Fibroblast of villous mesenchyme (primary cell): ENCODE measurements at places on chromosomes 6 and 20. TPM values are rescaled to one million over a fixed set of nuclear protein-coding genes. Genes with fewer than 3 reads are reported as not detected.
A peak's percentile ranks its signal among the peaks of the same experiment; 100 is the strongest.

DNA sequence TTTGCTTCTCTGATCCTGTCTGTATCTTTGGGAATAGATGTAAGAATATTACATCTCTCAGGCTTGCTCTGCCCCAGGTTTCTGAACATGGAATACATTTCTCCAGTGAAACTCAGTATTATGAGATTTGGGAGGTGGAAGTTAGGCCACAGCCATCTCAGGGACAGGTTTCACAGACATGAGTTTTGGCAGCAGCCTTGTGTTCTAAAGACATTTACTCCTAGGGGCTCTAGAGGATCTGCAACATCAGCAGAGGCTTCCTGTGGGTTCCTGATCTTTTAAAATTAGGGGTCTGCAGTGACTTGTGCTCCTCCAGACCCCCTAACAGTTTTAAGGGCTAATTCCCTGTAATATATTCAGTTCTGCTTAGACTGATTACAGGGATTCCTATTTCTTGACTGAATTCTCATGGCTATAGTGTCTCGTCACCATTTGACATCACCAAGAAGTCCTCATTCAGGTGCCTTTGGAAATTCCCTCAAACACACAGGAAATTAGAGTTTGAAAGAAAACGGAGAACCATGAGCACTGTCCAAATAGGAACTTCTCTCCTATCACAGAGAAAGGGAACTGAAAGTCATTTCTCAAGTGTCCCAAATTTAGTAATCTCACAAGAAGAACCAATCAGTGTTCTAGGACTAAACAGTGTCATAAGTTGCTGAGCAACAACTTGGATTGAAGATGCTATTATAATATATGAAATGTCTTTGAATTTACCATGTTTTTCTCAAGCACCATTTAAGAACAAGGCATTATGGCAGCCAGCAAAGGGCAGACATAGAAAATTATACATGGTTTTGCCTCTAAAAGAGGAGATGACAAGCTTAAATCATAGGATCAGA, 2.5 kb upstream of the HLA-DRA start:
- DNase-seq: peak; percentile 41

DNA sequence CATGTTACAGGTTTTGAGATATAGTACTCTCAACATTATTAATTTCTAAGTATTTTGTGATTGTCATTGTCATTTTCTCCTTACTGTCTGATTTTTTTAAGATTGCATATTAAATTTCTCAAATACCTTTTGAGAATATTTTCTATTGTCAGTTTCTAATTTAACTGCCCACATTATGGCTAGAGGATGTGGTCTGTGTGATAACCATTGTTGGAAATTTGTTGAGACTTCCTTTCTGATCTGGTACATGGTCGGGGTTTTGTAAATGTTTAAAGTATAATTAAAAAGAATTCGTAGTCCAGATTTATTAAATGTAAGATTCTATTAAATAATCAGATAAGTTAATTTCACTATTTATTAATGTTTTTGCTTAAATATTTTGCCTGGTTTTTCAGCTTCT, 60.1 kb downstream of the SLX4IP start:
- no peak for DNase-seq

Gene TCFL5
- 12.6 and 19.0 TPM in 2 replicates for total RNA-seq

- no peak for DNase-seq
These were observed 40.7 kb upstream of the TAGAP start for GRCh38 chr6:159085396-159085895.

GRCh38 chr6:52522655-52523054, 54.2 kb downstream of the TRAM2 start:
- peak; percentile 68 for DNase-seq

DNA sequence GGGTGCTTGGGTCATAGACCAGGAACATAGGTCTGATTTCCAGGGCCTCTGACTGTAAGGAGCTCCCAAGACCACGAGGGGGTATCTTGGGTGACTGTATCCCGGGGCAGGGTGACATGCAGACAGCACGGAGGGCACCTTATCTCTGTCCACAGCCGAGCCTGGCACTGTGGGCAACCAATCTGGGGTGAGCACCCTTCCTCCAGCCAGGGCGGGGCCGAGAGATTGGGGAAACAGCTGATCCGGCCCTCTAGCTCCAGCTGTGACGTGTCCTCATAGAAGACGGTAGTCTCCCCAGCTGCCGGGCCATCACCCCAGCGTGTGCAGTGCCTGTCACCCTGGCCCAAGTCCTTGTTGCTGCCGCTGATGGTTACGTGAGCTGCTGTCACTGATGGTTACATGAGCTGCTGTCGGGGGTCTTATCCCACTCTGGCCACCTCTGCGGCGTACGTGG, 139.6 kb upstream of the RNF24 start:
- DNase-seq: no peak

DNA sequence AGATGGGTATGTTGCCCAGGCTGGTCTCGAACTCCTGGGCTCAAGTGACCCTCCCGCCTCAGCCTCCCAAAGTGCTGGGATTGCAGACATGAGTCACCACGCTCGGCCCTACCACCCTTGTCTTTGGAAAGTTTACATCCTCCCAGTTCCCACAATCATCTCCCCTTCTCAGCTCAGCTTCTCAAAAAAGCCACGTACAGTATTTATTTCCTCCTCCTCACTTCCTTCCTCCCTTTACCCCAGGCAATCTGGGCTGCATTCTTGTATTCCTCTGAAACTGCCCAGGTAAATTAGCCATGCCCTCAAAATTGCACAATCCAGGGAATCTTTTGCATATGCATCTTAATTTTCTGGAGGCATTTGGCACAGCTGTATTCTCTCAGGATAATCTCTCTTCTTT, 7.4 kb upstream of the SLC23A2 start:
- DNase-seq: peak; percentile 30

GRCh38 chr20:44954211-44954610, 6.0 kb downstream of the TOMM34 start:
- DNase-seq: no peak
